ENCODE measurements at places on chromosomes 6 and 20.

DNA sequence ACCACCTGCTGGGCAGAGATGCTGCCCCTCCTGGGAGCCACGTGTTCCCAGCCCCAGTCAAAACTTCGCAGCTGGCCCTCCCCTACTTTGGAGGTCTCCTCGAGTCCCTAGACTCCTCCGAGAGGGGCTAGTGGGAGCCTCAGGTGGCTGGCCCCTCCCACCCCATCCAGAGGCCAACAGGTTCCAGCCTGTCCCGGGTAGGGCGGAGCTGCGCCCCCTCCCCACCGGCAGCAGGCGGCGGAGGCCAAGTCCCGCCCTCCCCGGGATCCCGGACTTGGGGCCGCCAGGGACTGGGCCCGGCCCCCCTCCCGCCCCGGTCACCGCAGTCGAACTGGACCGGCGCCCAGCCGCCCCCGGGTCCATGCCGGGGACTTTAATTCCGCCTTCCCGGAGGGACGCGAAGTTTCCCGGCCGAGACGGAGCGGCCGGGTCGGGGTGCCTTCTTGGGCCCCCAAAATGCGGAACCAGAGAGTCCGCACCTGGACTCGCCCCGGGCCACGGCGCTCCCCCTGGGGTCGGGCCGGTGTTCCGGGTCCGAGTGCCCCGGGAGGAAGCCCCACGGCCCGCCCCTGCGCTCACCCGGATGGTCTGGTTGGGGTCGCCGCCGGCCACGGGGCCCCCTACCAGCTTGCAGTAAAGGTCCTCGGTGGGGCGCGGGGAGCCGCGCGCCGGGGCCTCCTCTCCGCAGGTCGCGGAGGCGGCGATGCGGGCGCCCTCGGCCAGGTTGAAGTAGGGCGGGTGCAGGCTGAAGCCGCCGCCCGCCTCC, 559 bp downstream of the LAMA5 start:
- no peak for DNase-seq

- no peak for DNase-seq
These were observed 5.2 kb downstream of the SYTL3 start for GRCh38 chr6:158654960-158655489.

DNA sequence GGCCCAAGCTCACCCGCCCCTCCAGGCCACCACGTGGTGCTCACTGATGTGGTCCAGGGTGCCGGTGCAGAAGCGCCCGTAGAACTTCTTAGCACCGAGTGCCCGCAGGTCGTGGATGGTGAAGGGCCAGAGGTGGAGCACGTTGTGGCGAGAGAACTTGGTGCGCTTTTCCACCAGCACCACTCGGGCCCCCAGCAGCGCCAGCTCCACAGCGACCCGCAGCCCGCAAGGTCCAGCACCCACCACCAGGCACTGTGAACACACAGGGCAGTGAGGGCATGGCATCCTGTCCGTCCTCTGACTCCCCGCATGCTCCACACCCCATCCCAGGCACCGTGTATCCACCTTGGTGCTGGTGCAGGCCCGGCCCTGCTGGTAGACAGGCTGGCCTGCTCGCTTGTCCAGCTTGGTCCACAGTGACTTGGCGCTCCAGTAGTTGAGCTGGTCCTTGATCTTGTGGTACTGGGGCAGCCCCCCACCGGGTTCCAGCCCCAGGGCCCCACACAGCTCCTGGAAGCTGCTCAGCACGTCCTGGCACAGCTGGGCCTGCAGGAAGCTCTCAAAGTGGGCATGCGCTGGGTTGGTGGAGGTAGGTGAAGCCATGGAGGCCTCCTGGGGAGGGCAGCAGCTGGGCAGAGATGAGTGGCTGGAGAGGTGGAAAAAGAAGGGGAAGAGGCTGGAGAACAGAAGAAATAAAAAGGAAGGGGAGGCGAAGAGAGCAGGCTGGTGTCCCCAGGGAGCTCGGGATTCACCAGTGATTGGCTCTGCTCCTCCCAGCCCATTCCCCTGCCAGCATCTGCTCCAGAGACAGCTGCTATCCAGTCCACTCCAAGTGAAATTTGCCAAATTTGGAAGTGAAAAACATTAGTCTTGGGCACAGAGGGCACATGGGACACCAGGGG, 1.7 kb downstream of the MICAL1 start:
- no peak for DNase-seq

DNA sequence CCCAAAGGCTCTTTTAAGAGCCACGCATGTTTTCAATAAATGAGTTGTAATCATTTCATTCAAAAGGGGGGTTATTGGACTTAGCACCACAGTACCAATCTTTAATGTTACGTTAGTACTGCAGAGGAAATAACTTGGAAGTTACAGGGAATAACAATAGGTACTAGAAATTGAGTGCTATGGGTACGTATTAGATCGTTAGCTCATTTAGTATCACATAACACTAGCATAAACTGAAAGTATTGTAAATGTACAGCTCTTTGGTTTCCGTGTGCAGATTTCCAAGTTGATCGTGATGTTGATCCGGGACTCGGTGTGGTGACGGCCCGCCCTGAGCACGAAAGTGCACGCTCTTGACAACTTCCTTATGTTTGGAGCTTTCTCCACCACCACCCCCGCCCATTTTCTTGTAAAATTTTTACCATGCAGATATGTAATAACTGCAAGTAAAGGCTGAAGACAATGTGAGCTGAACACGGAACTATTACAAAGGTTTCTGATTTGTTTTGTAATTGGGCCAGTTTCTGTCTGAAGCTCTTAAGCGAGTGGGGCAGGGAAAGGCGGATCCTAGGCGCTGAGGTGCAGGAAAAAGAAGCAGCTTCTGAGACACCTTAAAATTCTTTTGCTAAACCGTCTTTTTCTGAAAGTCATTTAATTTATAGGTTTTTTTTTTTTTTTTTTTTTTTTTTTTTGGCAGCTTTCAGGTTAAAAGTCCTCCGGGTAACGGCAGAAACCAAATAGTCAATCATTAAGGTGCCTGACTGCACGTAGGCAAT, 71.5 kb downstream of the HFE start:
- no peak for DNase-seq

GRCh38 chr6:47690791-47691190, 7.6 kb upstream of the ADGRF4 start:
- no peak for DNase-seq

Data from omental fat pad (tissue), 4 donors.